Activated CD4-positive, alpha-beta T cell treated with anti-CD3 and anti-CD28 coated beads, Interleukin-2, Interleukin-4, amounts not matched to agents 100 ng/mL and 50 ng/mL, durations not matched to agents 16 hours and 8 hours (primary cell): ENCODE measurements at places on chromosomes 4 and X.

- peak; percentile 9 for DNase-seq
Observed at GRCh38 chr4:137531986-137532868, at the start of gene PCDH18. Gene PCDH18, minus strand, starts transcription at chr4:137532494. Its CDS starts 406 bp downstream, at chr4:137532088.

DNA sequence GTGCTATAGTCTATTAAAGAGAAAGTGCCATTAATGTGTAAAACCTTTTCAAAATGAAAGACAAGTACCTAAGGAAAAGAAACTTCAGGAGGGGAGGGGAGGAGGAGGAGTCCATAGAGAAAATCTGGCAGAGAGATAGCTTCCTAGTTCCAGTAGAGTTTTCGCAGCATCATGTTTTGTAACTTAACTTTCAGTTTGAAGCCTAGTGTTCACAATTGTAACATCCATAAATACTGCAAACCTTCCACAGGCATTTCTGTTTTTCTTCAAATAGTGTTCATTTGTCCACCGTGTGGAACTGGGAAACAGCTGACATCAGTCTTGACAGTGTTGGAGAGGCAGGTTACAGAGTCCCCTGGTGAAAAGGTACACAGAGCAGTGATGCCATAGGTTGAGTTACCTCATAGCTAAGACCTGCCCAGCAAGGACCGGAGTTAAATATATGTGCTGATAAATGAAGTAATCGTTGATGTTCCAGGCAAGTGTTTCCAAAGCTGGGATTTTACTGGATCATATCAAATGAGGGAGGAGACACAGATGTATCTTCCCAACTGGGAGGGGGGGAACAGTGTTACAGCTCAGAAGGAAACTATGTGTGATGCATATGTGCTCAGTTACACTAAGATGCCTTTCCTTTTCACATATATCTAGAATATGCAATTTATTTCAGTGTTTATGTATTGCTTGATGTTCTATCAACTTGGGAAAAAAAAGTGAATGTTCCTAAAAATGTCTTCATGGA, 369.5 kb upstream of the FAM241A start:
- DNase-seq: no peak

DNA sequence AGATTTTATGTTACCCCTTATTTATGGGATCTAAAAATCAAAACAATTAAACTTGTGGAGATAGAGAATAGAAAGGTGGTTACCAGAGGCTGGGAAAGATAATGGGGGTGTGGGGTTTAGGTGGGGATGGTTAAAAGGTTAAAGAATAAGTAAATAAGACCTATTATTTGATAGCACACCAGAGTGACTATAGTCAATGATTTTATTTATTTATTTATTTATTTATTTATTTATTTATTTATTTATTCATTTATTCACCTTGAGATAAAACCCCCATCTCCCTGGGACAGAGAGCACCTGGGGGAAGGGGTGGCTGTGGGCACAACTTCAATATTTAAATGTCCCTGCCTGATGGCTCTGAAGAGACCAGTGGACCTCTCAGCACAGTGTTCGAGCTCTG, 66.1 kb downstream of the UGT2A3 start:
- DNase-seq: no peak

- no peak for DNase-seq
Observed at GRCh38 chr4:6476893-6477292, 4.5 kb upstream of the PPP2R2C start.

DNA sequence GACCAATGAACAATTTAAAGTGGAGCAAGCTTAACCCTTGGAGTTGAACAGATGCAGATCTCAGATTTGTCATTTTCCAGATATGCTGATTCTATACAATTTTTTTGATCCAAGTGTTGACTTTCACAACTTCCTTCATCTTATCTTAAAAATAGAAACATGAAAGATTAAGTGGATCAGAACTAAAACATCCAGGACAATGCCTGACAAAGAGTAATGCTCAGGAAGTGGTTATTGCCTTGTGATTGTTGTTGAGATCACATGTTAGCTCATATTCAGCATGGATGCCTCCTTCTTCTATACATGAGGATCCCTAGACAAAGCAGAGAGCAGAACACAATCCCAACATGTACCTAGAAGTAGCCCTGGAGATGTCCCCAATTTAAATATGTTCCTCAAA, 160.9 kb downstream of the PPARGC1A start:
- no peak for DNase-seq
